ENCODE measurements at places on chromosomes 1 and 21.

GRCh38 chr1:175508320-175509110 is 234.9 kb downstream of the TNR start:
- no peak for ATAC-seq

GRCh38 chr1:26994787-26995517 is 1.5 kb downstream of the TRNP1 start:
- no peak for ATAC-seq

GRCh38 chr1:214899908-214900460 is 182.6 kb upstream of the KCNK2 start:
- ATAC-seq = no peak

GRCh38 chr1:196960854-196961253 is 16.5 kb upstream of the CFHR5 start:
- no peak for ATAC-seq

GRCh38 chr1:7616076-7616832 is 154.8 kb upstream of the VAMP3 start:
- no peak for ATAC-seq

GRCh38 chr1:232667778-232668165 is 37.8 kb upstream of the SIPA1L2 start:
- peak; percentile 36 for ATAC-seq

- no peak for ATAC-seq
Observed at GRCh38 chr1:204003536-204003935, 69.4 kb upstream of the SOX13 start.

GRCh38 chr1:160061369-160062229 is 8.4 kb downstream of the KCNJ10 start:
- no peak for ATAC-seq

DNA sequence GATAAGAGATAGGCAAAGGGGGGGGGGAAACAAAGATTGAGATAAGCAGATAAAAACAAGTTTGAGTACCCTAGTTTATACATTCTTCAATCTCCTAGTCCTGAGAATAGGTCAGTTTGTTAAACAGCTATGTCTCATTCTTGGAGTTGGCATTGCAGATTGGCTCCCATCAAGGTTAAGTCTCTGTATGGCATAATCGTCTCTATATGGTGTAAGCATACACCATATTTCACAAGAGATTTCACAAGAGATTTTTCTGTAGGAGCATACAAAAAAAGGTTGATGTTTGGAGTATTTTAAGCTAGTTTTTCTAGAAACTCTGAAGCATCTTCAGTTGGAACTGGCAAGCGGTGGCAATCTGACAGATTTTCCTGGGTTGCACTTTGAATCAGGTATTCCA is 35.8 kb downstream of the NCAM2 start:
- ATAC-seq = no peak

DNA sequence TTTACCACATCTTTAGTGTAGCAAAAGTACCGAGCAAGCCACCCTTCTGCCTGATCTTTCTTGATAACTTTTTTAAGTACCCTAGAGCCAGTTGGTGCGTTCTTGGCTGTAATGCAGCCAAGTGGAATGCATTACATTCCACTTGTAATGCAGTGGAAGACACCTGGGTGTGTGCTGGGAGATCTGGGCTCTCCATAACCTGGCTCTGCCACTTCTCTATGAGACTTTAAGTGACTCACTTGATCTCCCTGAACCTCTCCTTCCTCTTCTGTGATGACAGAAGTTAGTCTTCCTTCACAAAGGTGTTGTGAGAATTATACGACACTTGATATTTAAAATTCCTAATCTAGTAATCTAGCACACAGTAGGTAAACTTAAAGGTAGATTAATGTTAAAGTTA is 35.3 kb upstream of the NFIA start:
- ATAC-seq = no peak

DNA sequence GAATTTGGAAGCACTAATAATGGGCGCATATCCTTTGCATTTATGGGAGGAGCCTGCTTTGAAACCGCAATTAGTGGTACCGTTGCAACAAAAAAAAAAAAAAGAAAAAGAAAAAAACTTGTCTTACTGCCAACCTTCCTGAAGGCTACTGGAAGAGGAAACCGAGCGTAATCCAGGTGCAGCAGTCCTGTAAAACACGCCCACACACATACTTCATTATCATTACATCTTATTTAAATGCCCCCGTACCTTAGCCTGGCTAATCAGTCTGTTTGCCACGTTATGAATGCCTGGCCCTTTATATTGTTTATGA is 686 bp upstream of the ZNF281 start:
- no peak for ATAC-seq

- peak; percentile 59 for ATAC-seq
Observed at GRCh38 chr1:175154629-175155472, 37.7 kb downstream of the KIAA0040 start.

DNA sequence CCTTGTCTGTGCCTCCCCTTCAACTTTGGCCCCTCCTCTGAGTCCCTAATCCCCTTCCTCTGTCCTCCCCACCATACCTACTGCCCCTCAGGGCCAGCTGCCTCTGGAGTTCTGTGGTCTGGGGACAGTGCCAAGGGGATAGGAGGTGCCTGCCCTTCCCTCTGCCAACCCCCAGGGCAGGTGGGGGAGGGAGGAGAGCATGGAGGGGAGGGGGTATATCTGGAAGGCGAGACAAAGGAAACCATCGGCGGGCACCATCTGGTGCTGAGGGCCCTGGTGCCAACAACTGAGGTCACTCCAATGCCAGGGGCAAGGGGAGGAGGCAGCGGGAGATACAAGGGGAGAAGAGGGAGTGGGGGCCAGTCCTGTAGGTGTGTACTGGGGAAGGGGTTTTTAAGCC is 9.6 kb downstream of the RAB25 start:
- ATAC-seq = no peak

DNA sequence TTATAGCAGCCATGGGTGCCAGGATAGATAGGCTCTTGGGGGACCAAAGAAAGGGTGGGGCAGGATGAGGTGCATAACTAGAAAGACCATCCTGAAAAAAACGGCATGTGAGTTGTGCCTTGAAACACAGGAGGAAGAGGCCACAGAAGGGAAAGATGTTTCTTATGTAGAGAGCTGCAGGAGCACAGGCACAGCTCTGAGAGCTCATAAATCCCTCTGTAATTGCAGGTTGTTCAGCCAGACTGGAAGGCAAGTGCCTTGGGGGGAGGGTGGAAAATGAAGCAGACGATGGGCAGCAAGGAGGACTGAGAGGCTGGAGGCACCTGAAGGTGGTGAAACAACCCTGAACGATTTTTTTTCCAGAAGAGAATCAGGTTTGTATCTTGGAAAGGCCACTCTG is 170.7 kb downstream of the NR5A2 start:
- ATAC-seq = no peak

DNA sequence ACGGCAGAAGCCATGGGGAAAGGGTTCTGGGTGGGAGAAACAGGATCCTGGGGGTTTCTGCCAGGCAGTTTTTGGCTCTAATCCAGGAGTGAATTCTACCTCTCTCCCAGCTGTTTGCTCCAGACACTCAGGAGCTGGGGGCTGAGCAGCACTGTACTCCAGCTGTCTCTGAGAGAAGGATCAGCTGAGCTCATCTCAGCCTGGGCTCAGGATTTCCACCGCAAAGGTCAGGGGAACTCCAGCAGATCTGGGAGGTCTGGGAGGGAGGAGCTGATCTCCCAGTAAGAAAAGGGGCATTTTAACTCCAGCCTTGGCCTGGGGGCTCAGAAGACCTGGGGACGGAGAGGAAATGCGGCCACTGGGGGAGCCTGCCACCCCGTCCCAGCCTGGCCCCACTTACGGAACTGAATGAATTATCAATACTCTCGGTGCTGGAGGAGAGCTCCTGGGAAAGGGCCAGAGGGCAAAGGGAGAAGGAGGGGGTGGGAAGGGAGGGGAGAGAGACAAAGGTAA is 17.3 kb downstream of the PI4KB start:
- ATAC-seq = no peak

- no peak for ATAC-seq
Observed at GRCh38 chr1:154998201-154998780, 4.3 kb upstream of the ZBTB7B start.

- ATAC-seq = no peak
Observed at GRCh38 chr1:113156368-113156767, 83.4 kb downstream of the LRIG2 start.

Data from gastroesophageal sphincter (tissue), 4 donors.